ENCODE measurements at places on chromosomes 16 and 17.
A peak's percentile ranks its signal among the peaks of the same experiment; 100 is the strongest.

DNA sequence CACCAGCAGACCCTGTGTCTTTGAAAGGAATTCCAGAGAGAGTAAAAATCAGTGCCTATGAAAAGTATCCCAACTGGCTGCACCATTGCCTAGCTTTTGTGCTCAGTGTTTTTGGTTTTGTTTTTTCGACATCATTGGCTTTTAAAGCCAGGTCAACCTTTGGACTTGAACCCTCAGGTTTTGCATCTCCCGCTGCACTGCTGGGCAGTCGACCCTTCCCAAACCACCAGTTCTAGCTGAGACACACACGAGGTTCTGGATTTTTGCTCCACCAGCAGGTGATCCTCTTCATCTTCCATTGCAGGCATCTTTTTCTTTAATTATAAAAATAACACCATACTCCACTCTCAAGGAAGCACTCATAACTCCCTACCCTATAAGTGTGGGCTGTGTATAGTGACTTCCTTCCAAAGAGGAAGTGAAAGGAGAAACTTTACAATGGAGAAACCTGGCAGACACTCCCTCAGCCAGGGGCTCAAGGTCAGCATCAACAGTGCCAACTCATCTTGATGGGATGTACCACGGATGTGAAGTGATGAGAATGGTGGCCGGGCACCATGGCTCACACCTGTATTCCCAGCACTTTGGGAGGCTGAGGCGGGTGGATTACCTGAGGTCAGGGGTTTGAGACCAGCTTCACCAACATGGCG is 57.8 kb downstream of the BMERB1 start:
- no peak for DNase-seq

DNA sequence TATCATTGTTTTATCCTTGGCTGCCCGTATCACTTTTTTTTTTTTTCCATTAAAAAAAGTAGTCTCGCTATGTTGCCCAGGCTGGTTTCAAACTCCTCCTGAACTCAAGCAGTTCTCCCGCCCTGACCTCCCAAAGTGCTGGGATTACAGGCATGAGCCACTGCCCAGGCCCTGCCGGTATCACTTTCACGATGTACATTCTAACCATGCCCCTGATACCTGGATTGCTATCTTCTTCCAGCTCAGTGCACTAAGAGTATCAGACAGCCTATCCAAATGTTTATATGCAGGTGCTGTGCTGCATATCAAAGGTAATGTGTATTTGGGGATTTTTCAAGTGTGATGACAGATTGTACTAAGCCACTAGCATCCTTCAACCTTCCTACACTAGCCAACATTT is 14.2 kb downstream of the MOSMO start:
- no peak for DNase-seq

GRCh38 chr17:27573971-27574525 is 56.9 kb upstream of the LGALS9 start:
- no peak for DNase-seq

- DNase-seq: no peak
These were observed 9.1 kb downstream of the SLC4A1 start for GRCh38 chr17:44258811-44259351.

GRCh38 chr16:56931271-56931891 is 561 bp upstream of the HERPUD1 start:
- no peak for DNase-seq

DNA sequence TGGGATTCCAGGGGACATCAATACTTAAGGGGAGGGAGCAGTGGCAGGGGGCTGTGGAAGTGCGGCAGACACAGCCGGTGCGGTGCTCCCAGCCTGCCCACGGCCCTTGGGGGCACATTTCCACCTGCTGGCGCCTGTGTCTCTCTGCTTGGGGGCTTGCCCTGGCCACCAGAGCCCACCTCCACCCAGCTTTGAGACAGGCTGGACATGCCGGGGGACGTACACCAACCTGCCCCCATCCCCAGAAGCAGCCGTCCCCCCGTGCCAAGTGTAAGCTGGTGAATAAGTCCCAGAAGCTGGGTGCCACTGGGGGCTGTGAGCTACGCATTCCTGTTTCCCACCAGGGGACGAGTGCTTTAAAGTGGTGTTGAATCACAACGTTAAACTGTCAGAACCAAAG is 172.6 kb downstream of the GSG1L start:
- no peak for DNase-seq

- no peak for DNase-seq
These were observed 64.5 kb upstream of the SEC14L1 start for GRCh38 chr17:77076124-77076830.

GRCh38 chr17:59762049-59762823 is 54.8 kb downstream of the VMP1 start:
- DNase-seq: no peak

DNA sequence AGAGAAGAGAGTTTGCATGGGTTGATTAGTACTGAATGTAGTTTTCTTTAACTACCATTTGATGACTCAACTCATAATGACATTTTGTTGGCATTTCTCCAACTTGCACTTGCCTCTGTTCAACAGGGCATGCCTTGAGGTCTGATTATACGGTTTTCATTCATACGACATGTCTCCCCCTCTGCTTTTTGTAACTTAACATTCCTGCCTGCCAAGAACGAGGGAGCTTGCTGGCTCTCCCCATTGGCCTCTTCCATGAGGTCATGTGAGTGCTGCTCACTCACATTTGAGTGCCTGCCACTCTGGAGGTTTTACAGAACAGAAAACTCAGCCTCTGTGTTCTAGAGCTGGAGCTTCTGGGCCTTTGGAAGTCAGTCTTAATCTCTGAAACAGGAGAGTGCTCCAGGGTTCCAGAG is 19.7 kb downstream of the MAP2K6 start:
- DNase-seq: no peak

DNA sequence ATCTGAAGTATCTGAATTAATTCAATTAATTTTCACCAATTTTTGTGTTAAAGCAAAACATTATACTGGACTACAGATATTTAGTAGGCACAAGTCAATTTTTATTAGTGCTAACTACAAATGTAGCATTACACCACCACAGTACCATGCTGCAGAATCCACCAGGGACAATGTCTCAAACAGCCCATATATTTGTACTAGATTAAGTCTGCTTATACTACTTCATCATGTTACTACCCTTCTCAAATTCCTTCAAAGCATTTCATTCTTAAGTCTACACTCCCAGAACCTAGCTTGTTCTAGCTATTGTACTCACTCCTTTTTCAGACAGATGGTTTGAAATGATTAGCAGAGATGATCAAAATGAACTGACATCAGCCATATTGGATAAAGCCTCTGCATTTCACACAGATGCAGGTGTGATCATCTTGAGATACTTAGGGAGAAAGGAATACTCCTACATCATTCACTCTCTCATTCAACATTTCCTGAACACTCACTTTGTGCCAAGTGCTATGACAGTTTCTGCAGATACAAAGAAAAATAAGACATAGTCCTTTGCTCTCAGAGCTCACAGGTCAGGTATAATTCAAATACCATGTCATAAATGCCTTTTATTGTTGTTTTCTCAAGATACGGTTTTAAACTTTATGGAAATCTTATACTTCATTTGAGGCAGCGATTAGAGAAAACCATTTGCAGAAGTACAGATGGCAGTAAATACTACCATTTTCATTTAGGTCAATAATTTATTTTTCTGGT is 47.7 kb downstream of the SMURF2 start:
- DNase-seq: no peak

DNA sequence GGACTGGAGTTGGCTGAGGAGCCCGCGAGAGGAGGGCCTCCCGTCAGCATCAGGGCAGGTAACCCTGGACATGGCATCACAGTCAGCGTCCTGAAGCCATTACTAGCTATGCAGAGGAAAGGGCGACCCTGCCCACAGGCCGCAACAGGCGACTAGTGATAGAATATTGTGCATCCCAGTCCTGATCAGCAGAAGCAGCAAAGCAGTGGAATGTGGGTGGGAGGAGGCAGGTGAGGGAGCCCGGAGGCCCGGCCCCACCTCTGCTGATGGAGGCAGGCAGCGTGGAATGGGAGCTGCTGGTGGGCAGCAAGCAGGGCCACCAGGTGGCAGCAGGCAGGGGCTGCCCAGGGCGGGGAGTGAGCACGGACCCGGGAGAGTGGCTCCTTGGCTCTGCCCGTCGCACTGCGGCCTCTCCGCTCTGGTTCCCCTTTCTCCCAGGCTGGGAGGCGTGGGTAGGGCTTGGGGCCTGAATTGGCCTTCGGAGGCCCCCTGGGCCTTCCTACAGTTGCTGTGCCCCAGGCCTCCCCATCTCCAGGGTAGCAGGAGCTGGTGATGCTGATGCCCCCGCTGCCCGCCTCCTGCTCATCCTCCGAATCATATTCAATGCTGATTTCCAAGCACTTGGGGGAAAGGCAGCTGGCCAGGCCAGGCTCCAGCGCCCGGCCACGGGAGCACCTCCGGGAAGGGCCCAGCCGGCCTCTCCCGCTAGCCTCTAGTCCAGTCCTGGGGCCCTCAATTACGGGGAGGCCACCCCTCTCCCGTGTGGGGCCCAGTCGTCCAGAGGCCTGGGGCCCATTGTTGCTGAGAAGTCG is 20.2 kb downstream of the TSPOAP1 start:
- DNase-seq: no peak

DNA sequence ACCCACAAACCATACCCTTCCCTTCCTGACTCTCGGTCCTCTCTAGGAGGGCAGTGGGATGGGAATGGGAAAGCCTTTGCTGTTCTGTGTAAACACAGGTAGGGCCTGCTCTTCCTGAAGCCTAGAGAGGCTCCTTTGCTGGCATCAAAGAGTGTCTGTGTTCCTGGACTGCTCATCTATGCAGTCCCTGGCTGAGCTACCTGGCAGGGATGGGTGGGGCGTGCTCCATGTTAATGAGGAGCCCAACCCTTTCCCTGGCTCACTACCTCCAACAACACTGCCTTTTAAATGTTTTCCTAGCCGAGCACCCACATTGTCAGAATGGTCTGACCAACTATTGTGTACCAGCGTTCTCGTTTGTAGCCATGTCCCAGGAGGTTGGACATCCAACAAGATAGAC is 26.6 kb upstream of the NAGLU start:
- DNase-seq: no peak

DNA sequence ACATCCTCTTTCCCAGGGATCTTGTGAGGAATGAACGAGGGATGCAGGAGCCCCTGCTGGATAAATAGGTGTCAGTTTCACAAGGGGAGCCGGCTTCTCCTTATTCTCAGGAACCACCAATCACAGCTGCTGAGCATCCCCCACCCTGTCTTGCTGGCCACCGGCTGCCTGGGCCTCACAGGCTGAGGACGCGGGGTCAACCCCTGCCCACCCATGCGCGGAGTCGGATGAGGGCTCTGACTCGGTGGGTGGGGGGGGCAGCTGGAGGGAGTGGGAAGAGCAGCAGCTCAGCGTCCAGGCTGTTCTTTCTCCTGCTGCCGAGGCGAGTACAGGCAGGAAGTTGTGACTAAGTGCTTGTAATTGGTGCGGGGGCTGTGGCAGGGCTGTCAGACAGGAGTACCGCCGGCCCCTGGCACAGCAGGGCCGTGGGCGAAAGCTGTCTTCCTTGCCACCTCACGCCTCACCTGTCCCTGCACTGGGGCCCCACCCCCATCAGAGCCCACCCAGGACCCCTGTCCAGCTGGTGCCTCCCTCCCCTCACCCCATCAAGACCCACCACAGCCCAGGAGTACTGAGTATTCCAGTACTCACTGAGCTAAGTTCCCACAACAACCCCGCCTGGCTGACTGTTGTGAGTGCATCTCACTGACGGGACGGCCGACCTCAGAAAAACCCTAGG is 11.0 kb upstream of the DPEP1 start:
- DNase-seq: peak; percentile 68

- no peak for DNase-seq
These were observed 3.3 kb downstream of the CHCT1 start for GRCh38 chr17:60425626-60426025.

GRCh38 chr17:8284126-8284525 is 4.3 kb upstream of the RANGRF start:
- no peak for DNase-seq

GRCh38 chr17:31085563-31085962 is 9.2 kb upstream of the NF1 start:
- DNase-seq: no peak

- no peak for DNase-seq
These were observed 4.4 kb downstream of the ESRP2 start for GRCh38 chr16:68231384-68232136.

DNA sequence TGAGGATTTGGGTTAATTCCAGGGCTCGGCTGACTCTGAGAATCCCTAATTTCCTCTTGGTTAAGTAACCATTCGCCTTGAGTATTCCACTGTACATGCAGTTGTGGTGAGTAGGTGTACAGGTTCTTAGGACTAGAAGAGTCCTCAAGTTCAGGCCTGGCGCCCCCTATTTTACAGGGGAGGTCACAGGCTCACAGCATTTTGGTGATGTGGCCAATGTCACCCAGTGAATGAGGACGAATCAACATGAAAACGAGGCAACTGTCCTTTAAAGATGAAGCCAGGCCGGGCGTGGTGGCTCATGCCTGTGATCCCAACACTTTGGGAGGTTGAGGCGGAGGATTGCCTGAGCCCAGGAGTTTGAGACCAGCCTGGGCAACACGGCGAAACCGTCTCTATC is 55.4 kb downstream of the ABCC6 start:
- no peak for DNase-seq

- no peak for DNase-seq
These were observed 32.2 kb upstream of the IL21R start for GRCh38 chr16:27369806-27370205.

DNA sequence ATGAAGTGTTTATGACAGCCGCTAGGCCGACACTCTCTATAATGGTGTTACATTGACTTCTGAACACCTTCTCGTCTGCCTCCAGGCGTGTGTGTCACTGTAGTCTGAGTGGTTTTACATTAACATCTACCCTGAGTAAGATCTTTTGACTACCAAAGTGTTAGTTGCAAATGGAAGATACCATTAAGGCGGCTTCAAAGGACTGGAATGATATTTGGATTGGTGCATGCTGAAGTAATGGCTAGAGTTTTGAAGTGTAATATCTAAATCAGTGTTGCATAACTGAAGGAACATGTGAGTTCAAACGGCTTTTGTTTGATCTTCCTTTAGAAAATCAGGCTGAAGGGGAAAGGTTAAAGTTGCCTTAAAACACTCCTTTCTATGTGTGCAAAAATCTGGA is 52.2 kb downstream of the BCAS3 start:
- no peak for DNase-seq

- DNase-seq: no peak
These were observed 90.7 kb downstream of the CLEC16A start for GRCh38 chr16:11035096-11035495.

DNA sequence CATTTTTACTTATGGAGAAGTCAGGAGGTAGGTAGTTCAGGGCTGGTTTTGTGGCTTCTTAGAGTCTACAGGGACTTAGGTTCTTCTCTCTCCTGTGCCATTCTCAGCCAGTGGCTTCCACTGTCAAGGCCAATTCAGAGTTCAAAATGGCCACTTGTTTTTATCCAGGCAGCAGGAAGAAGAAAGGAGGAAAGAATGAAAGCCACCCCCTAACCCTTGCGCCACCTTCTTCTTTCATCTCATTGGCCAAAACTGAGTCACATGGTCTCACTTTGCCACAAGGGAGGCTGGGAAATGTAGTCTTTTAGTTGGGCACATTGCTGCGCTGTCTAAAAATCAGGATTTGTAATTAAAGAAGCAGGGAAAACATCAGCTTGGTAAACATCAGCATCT is 60.8 kb upstream of the MED9 start:
- DNase-seq: no peak

GRCh38 chr17:77370586-77370985 is 229.8 kb downstream of the SEC14L1 start:
- no peak for DNase-seq

All from activated T-cell treated with anti-CD3 and anti-CD28 coated beads, Interleukin-2, amount 50 U/mL, for 4 hours (primary cell).